Mesendoderm (in vitro differentiated cells): ENCODE measurements at places on chromosomes 5 and 9.

GRCh38 chr5:82349652-82350051 lies 71.5 kb upstream of the RPS23 start:
- DNase-seq, result peak; percentile 75

DNA sequence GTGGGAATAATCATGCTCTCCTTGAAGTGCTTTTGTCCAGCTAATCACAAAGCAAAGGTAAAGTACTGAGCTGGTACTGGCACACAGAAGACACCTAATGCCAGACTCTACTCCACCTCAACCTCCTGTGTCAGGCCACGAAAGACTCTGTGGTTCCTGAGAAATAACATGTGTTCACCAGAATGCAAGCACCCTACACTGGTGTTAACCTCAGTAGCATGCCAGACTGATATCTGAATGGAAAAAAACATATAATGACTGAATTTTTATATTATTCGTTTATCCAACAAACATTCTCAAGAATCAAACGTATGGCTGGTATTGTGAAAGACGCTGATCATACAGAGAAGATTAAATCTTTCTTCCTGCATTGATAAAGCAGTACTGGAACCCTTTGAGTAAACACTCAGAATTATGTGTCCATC lies 97.1 kb upstream of the IFNE start:
- no peak for DNase-seq

DNA sequence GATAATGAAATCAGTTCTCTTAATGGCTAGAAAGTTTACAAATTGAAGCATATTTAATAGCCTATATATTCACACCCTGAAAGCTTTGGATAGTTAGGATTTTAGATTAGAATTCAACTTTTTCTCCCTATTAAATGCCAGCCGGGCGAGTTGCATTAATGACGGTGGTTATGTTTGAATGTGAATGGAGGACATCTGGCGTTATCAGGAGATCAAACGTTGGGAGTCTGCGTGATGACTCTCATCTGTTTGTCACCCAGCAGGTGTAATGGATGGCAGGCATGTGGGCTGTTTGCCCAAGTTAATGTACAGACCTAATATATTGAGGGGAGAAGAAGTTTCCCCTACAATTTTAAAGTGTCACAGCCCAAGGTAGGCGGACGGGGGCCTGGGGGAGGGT lies 1227.7 kb upstream of the WWC1 start:
- DNase-seq, result no peak

DNA sequence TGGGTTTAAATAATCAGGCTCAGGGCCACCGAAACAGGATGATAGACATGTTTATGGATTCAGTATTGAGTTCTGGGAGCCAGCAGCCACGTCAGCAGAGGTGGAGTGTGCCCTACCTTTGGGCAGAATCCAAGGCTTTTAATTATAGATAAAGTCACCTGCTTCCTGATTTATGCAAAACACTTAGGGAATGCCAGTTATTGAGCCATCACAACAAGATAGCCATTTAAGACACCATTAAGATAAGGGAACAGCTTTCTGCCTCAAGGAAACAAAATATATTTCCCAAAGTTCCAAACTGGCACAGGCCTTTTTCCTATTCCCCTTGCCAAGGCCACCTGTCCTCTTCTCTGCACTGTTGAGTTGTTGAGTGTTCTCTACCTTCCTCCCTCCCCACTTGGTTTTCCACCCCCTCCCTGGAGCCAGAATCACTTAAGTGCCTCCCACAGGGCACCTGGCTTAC lies 2.4 kb downstream of the CCL28 start:
- DNase-seq, result no peak

- DNase-seq, result no peak
Measured at GRCh38 chr9:98570055-98570454, 138.7 kb downstream of the GABBR2 start.

- no peak for DNase-seq
Measured at GRCh38 chr9:81656004-81656403, 33.3 kb downstream of the TLE1 start.

DNA sequence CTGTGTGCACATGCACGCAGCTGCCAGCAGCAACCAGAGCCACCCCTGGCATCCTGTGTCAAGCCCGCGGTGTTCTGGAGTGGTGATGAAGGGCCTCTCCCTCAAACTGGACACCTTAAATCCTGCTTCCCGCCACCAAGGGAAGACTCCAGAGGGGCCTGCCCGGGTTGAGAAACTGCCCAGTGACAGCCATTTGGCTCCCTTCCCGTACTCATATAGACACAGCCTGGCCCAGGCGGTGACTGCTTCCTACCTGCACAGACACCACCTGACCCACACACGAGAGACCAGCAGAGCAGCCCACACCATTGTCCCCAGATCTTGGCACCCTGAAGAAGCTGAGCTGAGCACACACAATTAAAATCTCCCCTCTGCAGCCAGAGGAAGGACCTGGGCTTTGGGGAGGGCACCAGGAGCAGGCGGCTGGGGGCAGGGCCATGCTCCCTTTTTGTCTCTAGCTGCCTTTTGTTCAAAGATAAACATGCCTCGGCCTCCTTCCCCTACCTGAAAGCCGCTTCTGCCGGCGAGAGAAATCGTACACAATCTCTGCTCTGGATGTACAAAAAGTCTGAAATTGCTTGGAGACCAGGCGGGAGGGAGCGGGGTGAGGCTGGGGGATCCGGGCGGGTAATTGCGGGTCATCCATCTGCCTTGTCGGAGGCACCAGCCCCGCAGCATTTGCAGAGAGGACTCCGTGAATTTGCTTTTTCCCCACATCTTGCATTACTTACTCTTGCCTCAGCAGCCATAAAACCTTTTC lies 78.4 kb downstream of the TSPAN17 start:
- no peak for DNase-seq
